Fibroblast of the conjunctiva (primary cell): ENCODE measurements at places on chromosomes 12 and 14.

DNA sequence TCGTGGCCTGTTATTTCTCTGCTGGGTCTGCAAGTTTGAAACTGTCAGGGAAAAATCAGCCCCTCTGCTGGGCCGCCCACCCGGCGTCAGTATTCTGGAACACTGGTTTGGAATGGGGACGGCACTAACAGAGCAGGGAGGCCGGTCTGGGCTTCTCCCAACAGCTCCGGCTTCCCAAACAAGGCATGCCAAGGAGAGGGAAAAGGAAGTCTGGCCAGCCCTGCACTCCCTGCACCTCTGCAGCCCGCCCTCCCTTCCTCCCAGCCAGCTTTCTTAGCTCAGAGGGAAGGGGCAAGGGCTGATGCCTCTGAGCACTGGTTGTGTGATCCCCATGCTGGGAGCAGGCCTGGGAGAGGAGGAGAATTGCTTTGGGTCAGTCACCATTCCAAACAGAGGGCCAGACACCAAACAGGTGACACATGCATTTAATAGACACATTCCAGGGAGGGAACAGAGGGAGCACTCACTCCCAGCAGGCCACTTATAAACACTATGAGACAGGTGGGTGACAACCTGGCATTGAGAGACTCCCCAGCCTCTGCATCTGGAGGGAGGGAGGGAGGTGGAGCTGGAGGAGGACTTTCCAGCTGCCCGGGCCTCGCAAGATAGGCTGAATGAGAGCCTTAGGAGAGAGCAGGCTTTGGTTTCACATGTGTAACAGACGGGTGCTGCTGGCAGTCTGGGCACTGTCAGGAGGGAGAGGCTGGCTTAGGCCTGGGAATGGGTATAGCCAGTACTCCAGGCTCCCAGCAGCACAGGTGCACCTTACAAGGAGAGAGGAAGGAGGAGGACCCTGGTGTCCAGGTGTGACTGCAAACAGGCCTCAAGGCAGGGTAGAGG lies 10.3 kb downstream of the KRT75 start:
- DNase-seq: no peak

- peak; percentile 88 for DNase-seq
Measured at GRCh38 chr12:12992418-12993130, 7.5 kb downstream of the HEBP1 start.

GRCh38 chr14:68512088-68512487 lies 280.8 kb downstream of the ZFP36L1 start:
- DNase-seq: peak; percentile 39

DNA sequence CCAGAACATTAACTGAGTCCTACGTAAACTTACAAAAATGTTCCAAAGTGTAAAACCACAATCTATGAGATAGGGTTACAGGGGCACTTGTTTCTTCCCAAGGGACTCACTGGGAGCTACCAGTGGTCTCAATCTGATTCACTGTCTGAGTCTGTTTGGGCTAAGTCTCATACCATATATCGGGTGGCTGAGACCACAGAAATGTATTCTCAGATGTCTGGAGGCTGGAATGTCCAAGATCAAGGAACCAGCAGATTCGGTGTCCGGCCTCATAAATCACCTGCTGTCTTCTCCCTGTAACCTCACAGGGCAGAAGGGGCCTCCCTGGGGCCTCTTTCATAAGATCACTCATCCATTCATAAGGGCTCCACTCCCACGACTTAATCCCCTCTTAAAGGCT lies 616.3 kb upstream of the TMEM132C start:
- no peak for DNase-seq
